ENCODE measurements at places on chromosomes 1 and 21. TPM values are rescaled to one million over a fixed set of nuclear protein-coding genes. Genes with fewer than 3 reads are reported as not detected.

The FMO5 gene
- total RNA-seq, result 0.12 TPM

The DNAJC28 gene
- 0.17 TPM for total RNA-seq

The TMEM82 gene
- total RNA-seq, result not detected

The OR6K3 gene
- not detected for total RNA-seq

The LCE3E gene
- not detected for total RNA-seq

The TINAGL1 gene
- not detected for total RNA-seq

The PLA2G2D gene
- total RNA-seq, result not detected

The CYP2J2 gene
- total RNA-seq, result 1.5 TPM

The LIN28A gene
- not detected for total RNA-seq

The NFIA gene
- 0.66 TPM for total RNA-seq

The LMX1A gene
- not detected for total RNA-seq

The XCL1 gene
- total RNA-seq, result 2.6 TPM

The G0S2 gene
- total RNA-seq, result 47.5 TPM

The OPRD1 gene
- not detected for total RNA-seq

The IL23R gene
- total RNA-seq, result 6.8 TPM

The LEPR gene
- 3.6 TPM for total RNA-seq

The KCNJ9 gene
- not detected for total RNA-seq

The CAMK2N1 gene
- 0.83 TPM for total RNA-seq

The HRNR gene
- not detected for total RNA-seq

The CSMD2 gene
- total RNA-seq, result not detected

The FAM72C gene
- 11.0 TPM for total RNA-seq

The FCER1G gene
- 2.9 TPM for total RNA-seq

The OLIG2 gene
- not detected for total RNA-seq

The CNR2 gene
- total RNA-seq, result 0.05 TPM

The DUSP12 gene
- total RNA-seq, result 26.6 TPM

Data from T-helper 1 cell treated with Interleukin-12 subunit alpha and Interleukin-12 subunit beta and Interleukin-4 antibody, amounts not matched to agents 30 ng/mL and 1 ng/mL, for 36 hours (primary cell).